Breast epithelium (tissue), 4 donors: ENCODE measurements at places on chromosomes 4 and X. TPM values are rescaled to one million over a fixed set of nuclear protein-coding genes. Genes with fewer than 3 reads are reported as not detected.

DNA sequence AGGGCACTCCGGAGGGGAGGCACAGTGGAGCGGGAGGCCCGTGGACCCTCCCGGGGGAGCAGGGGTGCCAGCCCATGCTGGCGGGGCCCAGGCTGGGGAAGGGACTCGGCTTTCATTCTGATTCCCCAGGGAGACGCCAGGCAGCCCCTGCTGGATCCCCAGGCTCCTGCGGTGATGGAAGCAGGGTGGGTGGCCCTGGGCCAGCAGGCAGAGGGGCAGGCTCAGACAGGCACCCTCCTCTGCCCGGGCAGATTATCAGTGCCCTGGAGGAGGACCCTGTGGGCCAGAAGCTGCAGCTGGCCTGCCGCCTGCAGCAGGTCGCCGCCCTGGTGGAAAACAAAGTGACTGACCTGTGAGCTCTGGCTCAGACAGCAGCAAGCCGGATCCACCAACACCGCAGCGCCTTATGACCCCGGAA lies 2.1 kb upstream of the SRPK3 start:
- no peaks in the 10 kb centered on the region for H3K36me3 ChIP-seq
- H3K27me3 ChIP-seq, result no peaks in the 10 kb centered on the region
- no peak overlapping the region for H3K4me3 ChIP-seq
- no peak for DNase-seq
- H3K4me1 ChIP-seq, result no peaks in the 10 kb centered on the region
- H3K27ac ChIP-seq, result no peak overlapping the region

Gene MAML3
- total RNA-seq, result 16.8 TPM

DNA sequence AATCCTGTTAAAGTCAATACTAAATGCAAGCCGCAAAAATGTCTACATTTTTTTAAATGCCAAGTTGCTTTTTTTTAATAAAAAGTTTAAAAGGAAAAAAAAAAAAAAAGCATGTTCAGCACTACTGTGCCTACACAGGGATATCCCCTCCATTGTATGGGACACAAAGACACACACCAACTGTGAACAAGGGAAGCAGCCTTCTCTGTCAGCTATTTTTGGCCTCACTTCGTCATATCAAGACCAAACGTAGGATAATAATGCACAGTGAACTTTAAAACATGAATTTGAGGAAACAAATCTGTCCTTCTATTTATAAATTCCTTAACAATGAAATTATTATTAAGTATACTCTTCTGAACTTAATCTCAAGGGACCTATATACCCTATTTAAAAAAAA lies 4.4 kb downstream of the FBXW7 start:
- H3K36me3 ChIP-seq, result no peaks in the 10 kb centered on the region
- no peaks in the 10 kb centered on the region for H3K27me3 ChIP-seq
- H3K4me3 ChIP-seq, result no peak overlapping the region
- H3K4me1 ChIP-seq, result no peaks in the 10 kb centered on the region
- no peak for DNase-seq

GRCh38 chr4:8705161-8706145 lies 112.9 kb downstream of the CPZ start:
- H3K4me1 ChIP-seq, result no peaks in the 10 kb centered on the region
- H3K4me3 ChIP-seq, result no peak overlapping the region
- H3K27ac ChIP-seq, result no peak overlapping the region
- H3K27me3 ChIP-seq, result no peaks in the 10 kb centered on the region
- peak; percentile 27 for DNase-seq
- H3K36me3 ChIP-seq, result no peaks in the 10 kb centered on the region

GRCh38 chr4:70713453-70714078 lies 8.2 kb upstream of the RUFY3 start:
- no peak overlapping the region for H3K4me3 ChIP-seq
- no peak for DNase-seq
- no peaks in the 10 kb centered on the region for H3K4me1 ChIP-seq
- H3K36me3 ChIP-seq, result no peaks in the 10 kb centered on the region
- no peaks in the 10 kb centered on the region for H3K27me3 ChIP-seq
